ENCODE measurements at places on chromosomes 2 and 18. TPM values are rescaled to one million over a fixed set of nuclear protein-coding genes. Genes with fewer than 3 reads are reported as not detected.

Gene CCDC68
- total RNA-seq, result 5.0 TPM

Gene TMEM37
- total RNA-seq, result not detected

Gene FOXI3
- total RNA-seq, result not detected

Gene LIMS3
- 3.6 TPM for total RNA-seq

Gene TCF7L1
- total RNA-seq, result 1.3 TPM

Gene C2orf80
- total RNA-seq, result not detected

Gene RAD51AP2
- total RNA-seq, result not detected

Gene UGT1A8
- total RNA-seq, result not detected

Gene SNTG2
- total RNA-seq, result not detected

Gene EFR3B
- 1.4 TPM for total RNA-seq

Gene RSAD2
- 0.30 TPM for total RNA-seq

Gene DCDC2C
- not detected for total RNA-seq

Gene MC5R
- total RNA-seq, result not detected

Gene ASB1
- 60.6 TPM for total RNA-seq

Gene CXCR1
- total RNA-seq, result not detected

Gene ALPI
- total RNA-seq, result not detected

Gene TBR1
- total RNA-seq, result under 0.01 TPM

Gene FSHR
- total RNA-seq, result not detected
